Thoracic aorta (tissue), 2 donors: ENCODE measurements at places on chromosomes 7 and 10.

DNA sequence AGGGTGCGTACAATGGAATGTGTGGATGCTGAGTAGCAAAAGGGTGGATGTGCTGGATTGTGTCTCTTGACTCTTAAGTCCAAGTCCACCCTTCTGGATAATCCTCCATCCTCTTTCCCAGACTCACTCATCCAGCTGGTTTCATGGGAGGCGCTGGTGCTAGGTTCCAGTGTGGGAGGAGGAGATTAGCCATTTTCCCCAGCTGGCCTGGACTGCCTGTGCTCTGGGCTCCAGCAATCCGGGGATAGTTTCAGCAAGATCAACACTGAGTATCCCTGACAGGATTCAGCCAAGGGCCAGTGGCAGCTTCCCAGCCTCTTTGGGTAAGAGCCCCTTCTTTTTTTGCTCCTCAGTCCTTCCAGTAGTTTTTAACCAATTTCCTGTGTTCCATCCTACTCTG lies 21.6 kb upstream of the TRIL start:
- no peaks in the 10 kb centered on the region for H3K36me3 ChIP-seq
- H3K4me1 ChIP-seq, result peaks cover 2% of the 10 kb centered on the region
- H3K4me3 ChIP-seq, result no peak overlapping the region

DNA sequence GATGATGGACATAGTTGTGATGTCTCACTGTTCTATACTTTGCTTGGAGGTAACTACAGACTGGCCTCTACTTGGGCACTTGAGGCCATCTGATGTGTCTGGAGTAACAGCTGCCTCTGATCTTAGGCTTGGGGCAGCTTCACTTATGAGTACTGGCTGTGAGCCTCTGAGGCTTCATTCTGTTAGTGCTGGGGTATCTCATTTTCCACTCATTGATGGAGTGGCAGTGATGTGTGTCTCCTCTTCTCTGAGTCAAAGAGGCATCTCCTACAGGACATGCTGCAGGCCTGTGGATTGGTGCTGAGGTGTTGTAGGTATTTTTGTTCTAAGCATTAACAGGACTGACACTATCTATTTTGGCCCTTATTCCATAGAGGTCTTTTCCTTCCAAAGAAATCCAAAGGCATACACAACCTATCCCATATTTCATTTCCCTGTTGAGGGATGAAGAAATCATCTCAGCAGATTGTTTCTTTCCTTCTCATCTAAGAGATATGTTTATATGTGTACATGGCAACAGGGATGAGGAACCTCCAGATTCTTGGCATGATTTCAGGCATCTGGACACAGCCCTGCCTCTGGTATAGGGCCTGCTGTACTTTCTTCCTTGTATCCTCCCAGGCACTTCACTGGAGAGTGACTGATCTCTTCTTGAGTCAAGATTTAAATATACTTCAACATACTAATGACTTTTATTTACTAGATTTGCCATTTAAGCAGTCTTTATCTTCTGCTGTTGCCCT lies 65.7 kb upstream of the NOBOX start:
- DNase-seq, result no peak
- H3K27ac ChIP-seq, result no peak overlapping the region
- H3K4me1 ChIP-seq, result no peaks in the 10 kb centered on the region
- no peaks in the 10 kb centered on the region for H3K36me3 ChIP-seq
- H3K27me3 ChIP-seq, result no peaks in the 10 kb centered on the region
- no peak overlapping the region for H3K4me3 ChIP-seq

DNA sequence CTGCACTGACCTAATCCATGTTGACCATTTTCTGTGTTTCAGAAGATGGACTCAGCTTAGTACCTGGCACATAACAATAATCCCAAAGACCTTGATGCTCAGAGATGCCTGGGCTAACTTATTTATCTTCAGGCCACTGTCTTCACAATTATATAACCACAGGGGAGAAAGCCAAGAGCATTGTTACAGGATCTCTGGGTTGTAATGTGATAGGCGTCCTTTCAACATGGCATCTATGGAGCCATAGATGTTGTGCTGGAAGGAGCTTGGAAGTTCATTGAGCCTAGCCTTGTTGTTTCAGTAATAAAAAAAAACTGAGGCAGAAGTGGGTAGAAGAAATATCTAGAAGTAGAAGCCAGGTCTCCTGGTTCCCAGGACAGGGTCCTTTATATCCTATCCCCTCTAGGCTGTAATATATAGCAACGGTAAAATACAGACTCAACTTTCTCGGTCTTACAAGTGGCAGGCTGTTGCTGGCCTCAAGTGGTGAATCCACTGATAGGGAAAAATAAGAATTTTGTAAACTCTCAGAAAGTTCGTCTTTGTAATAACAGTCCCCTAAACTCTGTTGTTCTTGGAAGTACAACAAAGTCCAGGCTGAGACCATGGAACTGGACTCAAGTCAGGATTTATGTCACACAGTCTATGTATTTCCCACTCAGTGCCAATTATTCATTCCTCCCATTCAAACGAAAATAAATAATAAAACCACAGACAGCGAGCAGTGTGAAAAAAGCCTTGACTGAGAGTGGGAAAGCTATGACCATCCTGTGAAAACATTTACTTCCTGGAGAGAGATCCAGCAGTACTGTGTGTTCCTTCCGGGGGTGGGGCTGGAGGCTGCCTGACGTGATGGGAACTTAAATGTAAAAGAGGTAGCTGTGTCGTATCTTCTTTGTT lies 277.6 kb downstream of the REEP3 start:
- peak overlapping the region; percentile 65 for H3K27ac ChIP-seq
- peaks cover 19% of the 10 kb centered on the region for H3K4me1 ChIP-seq
- H3K4me3 ChIP-seq, result peak overlapping the region; percentile 53
- H3K27me3 ChIP-seq, result no peaks in the 10 kb centered on the region

GRCh38 chr10:72334196-72334824 lies 20.4 kb downstream of the DNAJB12 start:
- no peak overlapping the region for H3K4me3 ChIP-seq
- DNase-seq, result no peak
- H3K4me1 ChIP-seq, result peaks cover 45% of the 10 kb centered on the region
- H3K36me3 ChIP-seq, result peaks cover 16% of the 10 kb centered on the region
- peak overlapping the region; percentile 88 for H3K27ac ChIP-seq

DNA sequence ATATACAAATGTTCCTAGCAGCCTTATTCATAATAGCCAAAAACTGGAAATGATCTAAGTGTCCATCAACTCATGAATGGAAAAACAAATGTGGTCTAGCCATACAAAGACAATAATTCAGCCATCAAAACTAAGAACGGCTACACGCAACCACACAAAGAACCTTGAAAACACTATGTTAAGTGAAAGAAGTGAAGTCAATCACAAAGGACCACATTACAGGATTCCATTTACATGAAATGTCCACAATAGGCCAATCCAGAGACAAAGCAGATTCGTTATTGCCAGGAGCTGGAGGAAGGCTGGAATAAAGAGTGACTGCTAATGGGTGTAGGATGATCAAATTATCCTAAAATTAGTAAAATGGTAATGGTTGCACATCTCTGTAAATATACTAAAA lies 21.1 kb downstream of the MKRN1 start:
- H3K4me1 ChIP-seq, result no peaks in the 10 kb centered on the region
- H3K4me3 ChIP-seq, result no peak overlapping the region
- DNase-seq, result no peak
- peaks cover 57% of the 10 kb centered on the region for H3K36me3 ChIP-seq

GRCh38 chr7:112071856-112072255 lies 134.3 kb downstream of the DOCK4 start:
- no peaks in the 10 kb centered on the region for H3K27me3 ChIP-seq
- no peak overlapping the region for H3K27ac ChIP-seq
- H3K36me3 ChIP-seq, result no peaks in the 10 kb centered on the region
- no peak for DNase-seq
- H3K4me3 ChIP-seq, result no peak overlapping the region

- DNase-seq, result no peak
- peak overlapping the region; percentile 100 for H3K4me3 ChIP-seq
- H3K27ac ChIP-seq, result peak overlapping the region; percentile 94
- no peaks in the 10 kb centered on the region for H3K27me3 ChIP-seq
- no peaks in the 10 kb centered on the region for H3K36me3 ChIP-seq
Measured at GRCh38 chr7:107563081-107563774, 492 bp downstream of the COG5 start.

DNA sequence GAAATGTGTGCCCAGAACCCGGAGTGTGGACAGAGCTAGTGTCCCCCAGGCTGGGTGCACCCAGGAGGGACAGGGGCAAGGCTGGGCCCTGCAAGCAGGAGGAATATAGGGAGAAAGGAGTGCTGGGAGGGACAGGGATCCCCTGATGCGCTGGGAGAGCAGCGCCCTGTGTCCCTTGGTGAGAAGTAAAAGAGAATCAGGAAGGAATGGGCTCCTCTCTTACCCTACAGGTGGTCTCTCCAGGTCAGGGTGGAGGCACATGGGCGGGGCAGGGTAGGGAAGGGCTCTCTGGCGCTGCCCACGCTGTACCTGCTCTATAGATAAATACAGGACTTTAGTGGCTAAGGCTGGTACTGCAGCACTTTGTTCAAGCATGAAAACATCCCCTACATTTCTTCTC lies 753.8 kb downstream of the GRID1 start:
- no peaks in the 10 kb centered on the region for H3K4me1 ChIP-seq
- no peaks in the 10 kb centered on the region for H3K27me3 ChIP-seq
- no peak overlapping the region for H3K27ac ChIP-seq
- no peak for DNase-seq

DNA sequence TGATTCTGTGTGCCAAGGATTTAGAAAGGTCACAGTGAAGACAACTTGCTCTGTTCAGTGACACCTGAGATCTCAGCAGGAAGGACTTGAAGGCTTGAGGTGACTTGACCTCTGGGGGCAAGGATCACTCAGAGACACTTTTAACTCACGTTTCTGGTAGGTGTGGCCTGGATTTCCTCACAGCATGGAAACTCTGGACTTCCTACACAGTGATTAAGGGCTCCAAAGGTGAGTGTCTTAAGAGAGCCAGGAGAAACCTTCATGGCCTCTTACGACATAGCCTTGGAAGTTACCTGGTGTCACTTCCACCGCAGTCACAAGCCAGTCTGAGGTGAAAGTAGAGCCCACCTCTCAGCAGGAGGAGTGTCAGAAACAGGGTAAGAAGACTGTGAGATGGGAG lies 38.1 kb upstream of the ADO start:
- no peaks in the 10 kb centered on the region for H3K4me1 ChIP-seq
- no peak overlapping the region for H3K27ac ChIP-seq
- H3K4me3 ChIP-seq, result no peak overlapping the region
- H3K27me3 ChIP-seq, result no peaks in the 10 kb centered on the region
- no peak for DNase-seq

- H3K27ac ChIP-seq, result no peak overlapping the region
- H3K4me3 ChIP-seq, result no peak overlapping the region
- H3K36me3 ChIP-seq, result no peaks in the 10 kb centered on the region
- no peaks in the 10 kb centered on the region for H3K4me1 ChIP-seq
Measured at GRCh38 chr10:105210546-105210945, 569.5 kb downstream of the SORCS3 start.

GRCh38 chr7:114819616-114820362 lies 102.1 kb upstream of the MDFIC start:
- peak overlapping the region; percentile 42 for H3K27ac ChIP-seq
- no peaks in the 10 kb centered on the region for H3K36me3 ChIP-seq
- H3K4me3 ChIP-seq, result peak overlapping the region; percentile 5
- no peak for DNase-seq
- peaks cover 10% of the 10 kb centered on the region for H3K4me1 ChIP-seq

DNA sequence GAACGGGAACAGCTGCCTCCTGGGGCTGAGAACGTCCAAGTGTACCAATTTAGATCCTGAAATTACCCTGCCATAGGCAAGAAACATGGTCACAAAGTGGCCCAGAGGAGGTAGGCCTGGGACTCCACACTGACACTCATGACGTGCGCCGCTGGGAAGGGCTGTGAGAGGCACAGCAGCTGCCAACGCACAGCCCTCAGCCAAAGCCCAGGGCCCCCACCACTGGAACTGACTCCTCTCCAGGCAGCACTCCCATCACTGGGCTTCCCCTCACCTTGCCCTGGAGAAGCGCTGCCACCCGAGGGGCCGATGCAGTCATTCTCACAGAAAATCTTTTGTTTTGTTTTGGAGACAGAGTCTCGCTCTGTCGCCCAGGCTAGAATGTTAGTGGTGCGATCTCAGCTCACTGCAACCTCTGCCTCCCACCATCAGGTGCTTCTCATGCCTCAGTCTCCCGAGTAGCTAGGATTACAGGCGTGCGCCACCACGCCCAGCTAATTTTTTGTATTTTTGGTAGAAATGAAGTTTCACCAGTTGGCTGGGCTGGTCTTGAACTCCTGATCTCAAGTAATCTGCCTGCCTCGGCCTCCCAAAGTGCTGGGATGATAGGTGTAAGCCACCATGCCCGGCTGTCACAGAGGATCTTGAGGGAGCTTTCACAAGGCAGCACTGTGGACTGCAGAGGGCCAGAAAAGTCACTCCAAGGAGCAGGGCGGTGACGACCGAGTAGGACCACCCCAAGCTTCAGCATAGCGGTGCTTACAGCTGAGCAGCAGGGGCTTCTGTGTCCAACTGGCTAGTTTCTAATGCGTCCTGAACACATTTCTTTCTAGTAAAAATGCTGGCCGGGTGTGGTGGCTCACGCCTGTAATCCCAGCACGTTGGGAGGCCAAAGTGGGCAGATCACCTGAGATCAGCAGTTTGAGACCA lies 13.5 kb downstream of the GUSB start:
- H3K27me3 ChIP-seq, result no peaks in the 10 kb centered on the region
- no peak overlapping the region for H3K27ac ChIP-seq
- H3K36me3 ChIP-seq, result peaks cover 83% of the 10 kb centered on the region
- no peak for DNase-seq
- no peaks in the 10 kb centered on the region for H3K4me1 ChIP-seq

- no peaks in the 10 kb centered on the region for H3K36me3 ChIP-seq
- H3K4me3 ChIP-seq, result no peak overlapping the region
- DNase-seq, result no peak
Measured at GRCh38 chr7:17489961-17490360, 191.5 kb downstream of the AHR start.

DNA sequence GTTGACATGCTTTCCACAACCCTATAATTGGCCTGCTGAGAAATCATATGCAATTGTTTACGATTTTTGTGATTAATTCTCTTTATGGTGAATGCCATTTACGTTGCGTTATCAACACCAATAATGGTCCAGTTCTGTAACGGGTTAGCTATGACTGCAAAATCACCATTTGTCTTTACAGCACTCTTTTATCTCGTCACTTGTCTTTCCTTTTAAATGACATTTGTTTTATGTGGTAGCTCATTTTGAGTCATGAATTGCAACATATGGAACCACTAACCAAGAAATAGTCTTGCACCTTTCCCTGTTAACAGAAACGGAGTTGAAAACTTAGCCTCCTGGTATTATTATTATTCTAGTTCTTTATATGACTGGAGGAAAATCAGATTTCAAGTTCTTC lies 3.1 kb upstream of the KIAA1217 start:
- no peaks in the 10 kb centered on the region for H3K36me3 ChIP-seq
- H3K27ac ChIP-seq, result no peak overlapping the region
- DNase-seq, result no peak
- no peak overlapping the region for H3K4me3 ChIP-seq

- H3K4me3 ChIP-seq, result no peak overlapping the region
- H3K27me3 ChIP-seq, result no peaks in the 10 kb centered on the region
- DNase-seq, result no peak
- H3K27ac ChIP-seq, result no peak overlapping the region
- no peaks in the 10 kb centered on the region for H3K4me1 ChIP-seq
Measured at GRCh38 chr7:28054531-28055160, 125.9 kb downstream of the JAZF1 start.

- H3K27ac ChIP-seq, result no peak overlapping the region
- peaks cover 14% of the 10 kb centered on the region for H3K4me1 ChIP-seq
- H3K4me3 ChIP-seq, result peak overlapping the region; percentile 92
- no peaks in the 10 kb centered on the region for H3K36me3 ChIP-seq
- DNase-seq, result peak; percentile 73
Measured at GRCh38 chr10:99658622-99659030, 683 bp upstream of the ENTPD7 start.

GRCh38 chr10:47458466-47459154 lies 25.3 kb downstream of the ANXA8 start:
- H3K27ac ChIP-seq, result no peak overlapping the region
- no peak overlapping the region for H3K4me3 ChIP-seq
- H3K27me3 ChIP-seq, result no peaks in the 10 kb centered on the region
- no peaks in the 10 kb centered on the region for H3K36me3 ChIP-seq
